Effector memory CD8-positive, alpha-beta T cell (primary cell): ENCODE measurements at places on chromosomes 2 and 18.

- DNase-seq = no peak
Measured at GRCh38 chr2:144771348-144771747, 251.4 kb upstream of the ZEB2 start.

DNA sequence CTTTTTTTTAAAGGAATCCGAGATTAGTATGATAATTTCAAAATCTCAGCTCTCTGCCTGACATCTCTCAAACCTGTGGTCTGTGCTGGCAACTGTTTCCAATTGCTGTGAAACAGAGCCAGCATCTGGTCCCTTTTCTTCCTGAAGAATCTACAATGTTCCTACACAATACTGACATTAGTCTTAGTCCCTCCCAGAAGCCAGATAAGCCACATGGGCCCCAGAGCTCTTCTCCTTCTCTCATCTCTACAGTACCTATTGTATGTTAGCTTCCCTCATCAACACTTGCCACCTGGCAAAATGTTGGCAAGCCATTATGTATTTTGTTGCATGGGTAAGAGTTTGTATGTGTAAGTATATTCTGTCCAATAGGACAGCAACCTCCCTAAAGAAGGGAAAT is 62.9 kb upstream of the CDKL4 start:
- no peak for DNase-seq

DNA sequence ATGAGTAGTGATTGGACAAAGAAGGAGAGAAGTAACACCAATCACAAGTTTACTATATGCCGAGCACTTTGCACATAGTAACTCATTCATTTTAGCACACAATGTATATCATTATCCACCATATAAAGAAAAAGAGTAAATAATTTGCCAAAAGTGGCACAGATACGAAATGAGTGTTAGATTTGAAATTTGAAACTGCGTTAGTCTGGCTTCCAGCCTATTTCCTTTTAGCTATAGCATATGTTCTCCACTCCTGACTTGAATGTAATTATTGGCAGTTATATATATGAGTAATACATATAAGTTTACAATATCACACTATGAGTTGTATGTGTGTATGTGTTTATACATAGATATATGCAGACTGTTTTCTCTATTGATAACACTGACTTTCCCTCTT is 98.6 kb downstream of the NOL4 start:
- no peak for DNase-seq

DNA sequence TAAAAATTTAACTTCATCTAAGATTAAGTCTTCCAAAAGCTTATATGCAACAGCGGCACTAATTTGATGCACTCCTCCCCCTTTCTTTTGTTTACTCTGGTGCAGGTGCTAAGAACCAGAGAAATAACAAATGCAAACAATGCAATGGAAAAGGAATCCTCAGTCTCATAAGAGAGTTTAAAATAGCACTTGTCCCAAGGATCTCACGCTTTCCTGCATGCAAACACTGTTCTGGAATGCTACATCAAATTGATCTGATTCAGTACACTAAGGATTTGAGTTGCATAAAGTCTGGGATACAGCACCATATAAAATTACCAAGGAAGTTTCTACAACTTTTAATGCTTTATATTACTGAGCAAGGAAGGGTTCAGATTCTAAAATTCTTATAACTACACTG is 50.5 kb downstream of the SEPTIN10 start:
- no peak for DNase-seq

- DNase-seq = no peak
Measured at GRCh38 chr2:98548920-98549818, 59.1 kb downstream of the COA5 start.

- DNase-seq = no peak
Measured at GRCh38 chr2:57376985-57377384, 669.6 kb upstream of the VRK2 start.

DNA sequence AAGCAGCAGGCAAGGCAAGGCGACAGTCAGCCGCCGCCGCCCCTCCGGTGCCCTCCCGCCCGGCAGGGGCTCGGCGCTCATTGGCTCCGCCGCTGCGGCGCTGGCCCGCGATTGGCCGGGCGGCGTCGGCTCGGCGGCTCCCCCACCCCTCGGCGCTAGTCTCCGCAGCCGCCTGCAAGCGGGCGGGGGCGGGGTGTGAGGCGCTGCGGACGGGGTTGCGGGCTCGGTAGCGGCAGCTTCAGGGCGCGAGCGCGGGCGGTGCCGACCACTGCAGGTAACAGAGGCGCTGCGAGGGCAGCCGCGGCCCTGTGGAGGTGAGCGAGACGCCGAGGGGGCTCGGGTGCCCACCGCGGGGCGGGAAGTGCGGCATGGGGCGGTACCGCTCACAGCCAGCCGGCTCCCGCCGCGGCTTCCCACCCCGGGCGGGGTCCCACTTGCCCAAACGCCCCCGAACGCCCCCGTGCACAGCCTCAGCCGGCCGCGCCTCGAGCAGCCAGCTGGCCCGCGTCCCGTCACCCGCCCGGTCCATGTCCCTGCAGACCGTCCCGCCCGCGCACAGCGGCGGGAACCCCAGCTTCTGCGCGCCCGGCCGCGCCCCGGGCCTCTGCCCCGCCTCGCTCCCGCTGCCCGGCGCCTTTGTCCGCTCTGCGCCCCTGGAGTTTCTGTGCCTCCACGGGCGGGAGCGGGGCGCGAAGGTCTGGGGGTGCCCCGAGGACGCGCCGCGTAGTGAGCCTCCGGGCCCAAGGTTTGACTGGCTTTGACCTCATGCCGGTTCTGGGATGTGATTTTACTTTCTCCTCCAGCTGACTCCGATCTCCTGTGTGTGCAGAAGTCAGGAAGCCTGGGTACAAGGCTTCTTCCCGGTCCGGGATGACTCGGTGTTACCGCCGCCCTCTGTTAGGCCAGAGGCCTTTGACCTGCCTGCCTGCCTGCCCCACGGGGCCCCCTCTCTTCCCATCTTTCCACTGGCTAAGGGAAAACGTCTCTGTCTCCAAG is at the start of gene SANBR:
Gene SANBR (plus strand): TSS at position 158 of the 996 bp plus-strand sequence. CDS start 4,480 bp downstream, outside the sequence.
- DNase-seq = peak; percentile 76

DNA sequence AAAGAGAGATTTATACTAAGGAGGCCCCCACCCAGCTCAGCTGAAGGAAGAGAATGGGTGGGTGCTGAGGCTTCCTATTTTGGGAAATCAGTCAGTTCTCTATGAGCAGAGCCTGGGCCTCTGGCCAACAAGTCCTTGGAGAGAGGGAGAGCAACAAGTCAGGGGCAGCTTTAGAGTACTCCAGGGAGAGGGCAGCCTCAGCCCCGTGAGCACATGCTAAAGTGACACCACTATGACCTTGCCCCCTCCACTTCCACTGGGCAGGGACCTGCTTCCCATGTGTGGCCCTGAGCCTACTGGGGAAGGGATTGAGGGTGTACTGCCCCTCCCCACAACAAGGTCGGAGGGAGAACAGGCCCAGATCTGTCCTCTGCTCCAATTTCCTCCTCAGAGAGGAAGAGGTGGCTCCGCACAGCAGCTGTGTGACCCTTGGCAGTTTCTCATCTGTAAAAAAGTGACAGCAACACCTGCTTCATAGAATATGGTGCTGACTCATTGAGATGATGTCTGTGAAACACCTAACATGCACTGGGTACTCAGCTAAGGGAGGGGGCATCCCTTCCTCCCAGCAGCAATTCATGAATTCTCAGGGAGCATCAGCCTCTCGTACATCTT is 72.9 kb downstream of the CLHC1 start:
- no peak for DNase-seq

GRCh38 chr18:76955524-76956170 is 133.3 kb downstream of the ZNF236 start:
- DNase-seq = no peak

GRCh38 chr2:112985090-112985489 is 7.3 kb downstream of the IL36G start:
- DNase-seq = peak; percentile 5

DNA sequence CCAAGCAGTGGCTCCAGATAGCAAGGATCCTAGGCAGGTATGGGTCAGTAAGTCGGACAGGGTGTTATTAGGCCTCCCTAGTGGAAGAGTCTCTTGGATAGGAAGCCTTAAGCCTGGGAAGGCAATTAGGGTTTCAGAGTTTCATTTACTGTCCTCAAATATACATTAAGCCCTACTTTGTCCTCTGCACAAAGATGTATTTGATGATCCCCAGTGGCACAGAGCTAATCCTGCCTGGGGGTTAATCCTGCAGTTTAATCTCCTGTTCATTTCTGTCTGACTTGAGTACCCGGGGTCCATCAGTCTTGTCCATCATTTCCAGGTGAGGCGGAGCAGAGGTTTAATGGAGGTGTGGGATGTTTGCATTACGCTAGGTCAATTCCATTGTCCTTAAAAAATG is 62.0 kb downstream of the MTCL1 start:
- no peak for DNase-seq

DNA sequence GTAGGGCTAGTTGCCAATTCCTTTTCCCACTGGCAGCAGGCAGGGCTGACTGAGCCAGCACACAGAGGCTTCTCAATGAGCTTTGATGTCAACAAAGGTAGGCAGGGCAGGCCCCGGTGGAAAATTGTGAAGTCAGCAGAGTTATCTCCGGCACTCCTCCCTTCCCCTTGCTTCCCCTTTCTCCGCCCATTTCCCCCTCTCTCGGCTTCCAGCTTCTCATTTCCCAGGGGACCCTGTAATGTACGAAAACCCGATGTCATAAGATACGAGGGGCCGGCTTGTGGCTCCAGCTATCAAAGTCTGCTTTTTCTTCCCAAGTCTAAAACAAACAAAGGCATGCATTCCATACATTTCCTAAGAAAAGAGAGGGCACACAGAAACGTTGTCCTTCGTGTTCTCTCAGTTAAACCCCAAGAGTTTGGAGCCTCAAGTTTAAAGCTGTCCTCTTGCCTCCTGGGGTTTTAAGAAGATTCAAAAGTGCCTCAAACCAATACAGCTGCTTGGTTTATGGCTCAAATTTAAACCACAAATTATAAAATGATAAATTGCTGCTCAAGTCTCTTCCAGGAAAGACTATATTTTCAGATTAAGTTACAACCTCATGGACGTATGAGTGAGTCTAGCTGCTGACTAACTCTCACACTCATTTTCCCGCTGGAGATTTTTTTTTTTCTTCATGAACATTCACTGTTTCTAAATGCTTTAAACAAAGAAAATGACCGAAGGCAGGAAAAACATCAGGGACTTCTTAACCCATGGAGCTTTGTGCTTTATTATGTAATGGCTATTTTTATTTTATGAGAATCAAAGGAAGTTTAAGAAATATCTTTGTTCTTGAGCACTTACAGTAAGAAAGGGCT is 27.2 kb upstream of the EML4 start:
- no peak for DNase-seq

DNA sequence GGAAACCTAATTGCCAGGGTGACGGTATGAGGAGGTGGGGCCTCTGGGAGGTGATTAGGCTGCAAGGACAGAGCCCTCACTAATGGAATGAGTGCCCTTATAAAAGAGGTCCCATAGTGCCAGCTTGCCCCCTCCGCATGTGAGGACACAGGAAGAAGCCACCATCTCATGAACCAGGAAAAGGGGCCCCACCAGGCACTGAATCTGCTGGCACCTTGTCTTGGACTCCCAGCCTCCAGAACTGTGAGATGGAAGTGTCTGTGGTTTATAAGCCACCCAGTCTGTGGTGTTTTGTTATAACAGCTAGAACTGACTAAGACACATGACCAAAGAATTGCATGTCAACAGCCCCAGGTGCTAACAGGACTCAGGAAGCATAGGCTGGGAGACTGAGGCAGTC is 214.3 kb downstream of the MGAT5 start:
- DNase-seq = no peak

DNA sequence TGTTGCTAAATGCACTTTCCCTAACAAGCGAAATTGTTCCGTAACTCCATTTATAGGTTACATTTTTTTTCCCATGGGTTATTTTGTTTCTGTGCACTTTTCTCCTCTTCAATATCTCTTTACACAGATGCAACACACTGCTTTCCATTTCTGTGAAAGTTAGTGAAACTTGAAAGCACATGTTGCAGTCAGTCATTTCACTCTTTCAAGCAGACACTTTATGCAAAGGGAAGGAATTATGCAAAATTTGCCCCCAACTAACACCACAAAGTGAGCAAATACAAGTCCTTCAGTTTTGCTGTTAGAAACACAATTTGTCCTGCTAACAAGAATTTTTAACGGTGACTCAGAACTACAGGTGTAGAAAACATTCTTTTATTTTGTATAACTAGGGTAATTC is 124.8 kb downstream of the PTH2R start:
- DNase-seq = no peak

GRCh38 chr2:30654404-30654803 is 152.8 kb downstream of the CAPN13 start:
- no peak for DNase-seq
